ENCODE measurements at places on chromosomes 5 and 9. TPM values are rescaled to one million over a fixed set of nuclear protein-coding genes. Genes with fewer than 3 reads are reported as not detected.
A peak's percentile ranks its signal among the peaks of the same experiment; 100 is the strongest.

GRCh38 chr9:89153232-89154017, 25.2 kb downstream of the SHC3 start:
- no peak for ATAC-seq

- no peak for ATAC-seq
Measured at GRCh38 chr9:29044959-29045358, 1471.7 kb upstream of the C9orf72 start.

- no peak for ATAC-seq
Measured at GRCh38 chr5:59795141-59795540, 98.4 kb downstream of the PDE4D start.

Gene PCDHGB2
- 2.7 TPM for total RNA-seq

Gene FOXD4L4
- not detected for total RNA-seq

DNA sequence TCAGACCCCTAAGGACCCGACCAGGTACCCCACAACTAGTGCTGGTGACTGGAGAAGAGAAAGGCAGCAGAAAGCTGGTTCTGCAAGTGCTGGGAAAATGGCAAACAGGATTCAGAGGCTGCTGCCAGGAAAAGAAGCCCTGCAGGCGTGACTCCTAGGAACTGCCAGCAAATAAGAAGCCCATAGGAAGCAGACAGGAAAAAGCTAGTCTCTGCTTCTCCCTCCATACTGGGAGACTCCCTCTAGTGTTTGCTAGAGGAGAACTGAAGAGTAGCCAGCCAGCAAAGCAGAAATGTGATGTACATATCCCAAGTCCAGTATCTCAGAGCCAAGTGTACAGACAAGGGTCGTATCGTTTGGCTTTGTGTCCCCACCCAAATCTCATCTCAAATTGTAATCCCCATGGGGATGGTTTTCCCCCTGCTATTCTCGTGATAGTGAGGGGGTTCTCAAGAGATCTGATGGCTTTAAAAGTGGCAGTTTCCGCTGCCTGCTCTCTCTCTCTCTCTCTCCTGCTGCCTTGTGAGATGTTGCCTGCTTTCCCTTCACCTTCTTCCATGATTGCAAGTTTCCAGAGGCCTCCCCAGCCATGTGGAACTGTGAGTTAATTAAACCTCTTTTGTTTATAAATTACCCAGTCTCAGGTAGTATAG, 38.1 kb upstream of the TUSC1 start:
- ATAC-seq = peak; percentile 46

DNA sequence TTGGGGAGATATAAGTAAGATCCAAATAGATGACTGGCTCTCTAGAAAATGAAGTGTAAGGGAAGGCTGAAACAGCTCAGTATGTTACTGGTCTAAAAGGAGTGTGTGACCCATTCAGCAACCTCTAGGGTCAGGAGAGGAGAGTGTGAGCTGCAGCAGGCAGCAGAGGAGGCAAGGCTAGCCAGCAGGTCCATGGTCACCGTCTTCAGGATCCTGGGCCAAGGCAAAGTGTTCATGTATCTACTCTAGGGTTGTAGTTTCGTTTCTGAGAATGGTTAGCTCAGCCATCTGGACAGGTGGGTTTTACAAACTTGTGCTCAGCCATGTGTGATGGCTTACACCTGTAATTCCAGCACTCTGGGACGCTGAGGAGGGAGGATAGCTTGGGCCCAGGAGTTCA, 13.7 kb downstream of the MYO10 start:
- ATAC-seq = no peak

- no peak for ATAC-seq
Measured at GRCh38 chr5:158910782-158911692, 188.7 kb downstream of the EBF1 start.

Gene NUTM2F
- total RNA-seq = not detected

- no peak for ATAC-seq
Measured at GRCh38 chr9:17380126-17380861, 198.6 kb upstream of the SH3GL2 start.

- ATAC-seq = no peak
Measured at GRCh38 chr9:93669116-93669957, 93.0 kb downstream of the PHF2 start.

DNA sequence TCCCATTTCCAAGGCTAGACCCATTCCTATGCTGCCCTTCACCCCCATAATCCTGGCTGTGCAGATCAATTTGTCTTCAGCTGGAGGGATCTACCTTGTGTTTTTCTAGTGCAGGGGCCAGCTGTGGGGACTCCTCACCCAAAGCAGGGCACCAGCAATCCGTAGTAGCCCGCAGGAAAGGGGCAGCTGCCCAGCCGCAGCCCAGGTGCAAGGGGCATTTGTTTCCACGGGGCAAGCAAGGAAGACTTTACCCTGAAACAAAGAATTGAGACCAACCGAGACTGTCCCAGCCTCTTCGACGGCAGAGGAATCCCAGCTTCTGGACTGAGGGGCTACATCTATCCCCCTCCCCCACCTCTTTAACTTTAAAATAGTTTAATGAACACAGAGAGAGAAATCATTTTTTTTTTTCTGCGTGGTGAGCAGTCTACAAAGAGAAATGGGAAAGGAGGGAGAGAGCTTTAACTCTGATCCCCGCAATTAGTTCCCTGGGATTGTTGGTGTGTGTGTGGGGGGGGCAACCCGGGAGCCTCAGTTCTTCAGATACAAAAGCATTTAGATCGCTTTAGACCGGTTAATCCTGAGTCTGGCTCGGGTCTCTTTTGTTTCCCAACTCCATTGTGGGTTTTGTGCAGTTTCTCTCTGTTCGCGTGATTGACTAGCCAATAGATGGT, 10.6 kb upstream of the LHX2 start:
- no peak for ATAC-seq

GRCh38 chr5:159155960-159156359, 53.4 kb downstream of the RNF145 start:
- ATAC-seq = no peak
